ENCODE measurements at places on chromosomes 4 and X.

- DNase-seq, result no peak
Observed at GRCh38 chrX:79138658-79139241, 5.7 kb upstream of the GPR174 start.

GRCh38 chrX:45351478-45351877, 150.8 kb upstream of the DIPK2B start:
- DNase-seq, result no peak

GRCh38 chr4:54525602-54526001, 132.2 kb upstream of the KIT start:
- DNase-seq, result no peak

DNA sequence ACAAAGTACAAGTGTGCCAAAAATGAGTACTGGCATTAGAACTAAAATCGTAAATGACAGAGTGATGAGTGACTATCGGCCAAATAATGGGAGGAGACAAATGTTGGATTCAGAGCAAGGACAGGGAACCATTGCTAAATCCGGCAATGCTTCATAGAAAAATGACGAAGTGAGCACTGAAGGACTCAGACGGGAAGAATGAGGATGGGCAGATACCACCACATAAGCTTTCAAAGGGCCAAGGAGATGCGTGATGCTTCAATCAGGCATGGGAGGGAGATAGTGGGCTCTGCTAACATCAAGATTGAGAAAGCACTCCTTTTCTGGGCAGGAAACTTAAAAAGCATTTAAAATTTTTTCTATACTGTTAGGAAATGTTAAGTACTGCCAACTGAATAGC, 21.6 kb downstream of the RBBP7 start:
- DNase-seq, result no peak

- no peak for DNase-seq
Observed at GRCh38 chr4:135485371-135485770, 1283.8 kb upstream of the PABPC4L start.

DNA sequence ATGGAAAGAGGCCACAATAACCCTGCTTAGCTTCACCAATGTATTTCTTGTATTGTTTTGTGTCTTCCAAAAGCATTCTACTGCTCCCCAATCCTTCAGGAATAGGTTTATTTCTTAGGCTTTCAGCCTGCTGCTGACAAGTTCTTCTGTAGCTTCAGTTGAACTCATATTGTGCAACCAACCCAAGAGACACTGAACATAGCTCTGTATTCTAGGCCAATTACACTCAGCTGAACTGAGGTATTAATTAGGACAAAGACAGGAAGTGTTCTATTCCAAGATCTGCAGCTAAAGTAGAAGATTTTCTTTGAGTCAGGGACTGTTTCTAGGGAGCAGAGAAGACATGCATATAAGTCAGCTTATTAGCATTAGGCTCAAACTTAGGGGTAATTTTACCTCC, 151.8 kb downstream of the LHFPL1 start:
- no peak for DNase-seq

DNA sequence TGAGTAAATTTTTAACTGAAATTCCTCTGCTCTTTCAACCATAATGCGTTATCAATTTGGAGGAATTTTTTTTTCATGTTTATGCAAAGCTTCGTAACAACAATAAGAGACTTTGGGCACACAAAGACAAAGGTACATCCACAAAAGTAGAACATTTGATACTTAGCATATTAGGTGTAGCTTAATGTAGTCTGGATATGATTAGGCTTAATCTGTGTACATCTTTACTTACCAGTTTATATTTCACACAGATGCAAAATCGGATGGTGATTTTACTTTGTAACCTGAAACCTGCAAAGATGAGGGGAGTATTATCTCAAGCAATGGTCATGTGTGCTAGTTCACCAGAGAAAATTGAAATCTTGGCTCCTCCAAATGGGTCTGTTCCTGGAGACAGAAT, 20.3 kb downstream of the AIMP1 start:
- no peak for DNase-seq

DNA sequence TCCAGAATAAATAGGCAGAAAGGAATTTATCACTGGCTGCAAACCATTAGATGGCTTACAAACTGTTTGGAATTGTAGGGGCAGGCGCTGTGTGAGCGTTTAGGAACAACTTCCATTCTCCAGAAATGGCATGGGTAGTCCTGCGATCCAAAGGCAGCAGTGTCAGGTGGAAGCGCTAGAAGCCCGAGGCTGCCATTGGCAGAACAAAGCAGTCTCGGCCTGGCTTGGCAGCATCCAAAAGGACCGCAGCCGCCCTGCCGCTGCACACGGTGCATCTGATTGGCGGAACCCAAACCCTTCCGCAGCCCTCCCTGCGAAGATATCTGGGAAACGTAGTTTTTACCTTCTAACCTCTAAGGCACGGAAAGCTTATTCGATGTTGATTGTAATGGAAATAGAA, 23.6 kb upstream of the YTHDC1 start:
- DNase-seq, result no peak

DNA sequence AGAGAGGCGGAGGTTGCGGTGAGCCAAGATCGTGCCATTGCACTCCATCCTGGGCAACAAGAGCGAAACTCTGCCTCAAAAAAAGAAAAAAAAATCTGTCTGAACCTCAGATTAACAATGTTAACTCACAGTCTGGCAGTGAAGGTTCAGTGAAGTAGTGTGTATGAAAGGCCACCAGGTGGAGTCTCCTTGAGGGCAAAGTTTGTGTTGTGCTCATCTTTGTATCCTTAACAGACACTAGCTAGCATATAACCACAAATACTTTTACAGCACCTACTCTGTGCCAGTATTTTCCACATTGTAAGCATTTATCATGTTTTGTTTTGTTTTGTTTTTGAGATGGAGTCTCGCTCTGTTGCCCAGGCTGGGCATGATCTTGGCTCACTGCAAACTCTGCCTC, 46.0 kb upstream of the MGST2 start:
- DNase-seq, result no peak

- DNase-seq, result no peak
Observed at GRCh38 chr4:53476232-53477037, 99.0 kb downstream of the FIP1L1 start.

GRCh38 chrX:152202886-152203285, 64.5 kb upstream of the MAGEA10 start:
- DNase-seq, result no peak

DNA sequence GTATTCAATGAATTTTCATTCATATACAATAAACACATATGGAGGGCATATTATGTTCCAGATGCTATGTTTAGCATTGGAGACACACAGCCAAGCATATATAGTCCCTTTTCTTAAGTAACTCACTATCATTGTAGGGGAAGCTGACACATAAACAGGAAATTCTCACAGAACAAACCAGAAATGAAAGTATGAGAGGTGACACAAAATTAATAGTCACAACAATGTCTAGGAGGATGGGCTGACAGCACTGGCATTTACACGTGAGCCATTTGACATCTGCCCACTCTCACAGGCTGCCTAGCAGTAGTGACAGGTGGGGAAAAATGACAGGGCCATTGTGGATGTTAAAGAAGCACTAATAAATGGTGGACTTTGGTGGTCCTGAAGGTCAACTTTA, 2.6 kb upstream of the CNOT6L start:
- no peak for DNase-seq

GRCh38 chr4:189765736-189766135, 174.9 kb upstream of the FRG1 start:
- DNase-seq, result no peak

- DNase-seq, result no peak
Observed at GRCh38 chrX:78800694-78801093, 53.2 kb downstream of the LPAR4 start.

DNA sequence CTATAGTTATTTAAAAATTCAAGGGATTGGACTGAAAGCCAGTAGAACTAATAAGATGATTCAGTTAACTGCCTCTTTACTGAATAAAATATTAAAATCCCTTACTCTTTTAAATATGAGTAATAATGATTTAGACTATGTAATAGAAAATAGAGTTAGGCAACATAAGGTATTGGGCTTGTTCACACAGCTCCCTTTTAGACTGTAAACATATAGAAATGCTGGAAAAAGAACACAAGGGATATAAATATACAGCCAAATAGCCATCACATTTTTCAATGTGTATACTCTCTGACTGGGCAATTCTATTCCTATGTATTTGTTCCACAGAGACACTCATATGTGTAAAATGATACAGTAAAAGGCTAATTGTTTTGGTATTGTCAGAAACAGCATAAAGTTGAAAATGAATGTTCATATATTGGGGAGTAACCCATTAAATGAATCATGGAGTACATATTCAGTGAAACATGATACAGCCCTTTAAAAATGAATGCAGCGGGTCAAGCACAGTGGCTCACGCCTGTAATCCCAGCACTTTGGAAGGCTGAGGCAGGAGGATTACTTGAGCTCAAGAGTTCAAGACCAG, 129.8 kb downstream of the TBC1D19 start:
- DNase-seq, result no peak

DNA sequence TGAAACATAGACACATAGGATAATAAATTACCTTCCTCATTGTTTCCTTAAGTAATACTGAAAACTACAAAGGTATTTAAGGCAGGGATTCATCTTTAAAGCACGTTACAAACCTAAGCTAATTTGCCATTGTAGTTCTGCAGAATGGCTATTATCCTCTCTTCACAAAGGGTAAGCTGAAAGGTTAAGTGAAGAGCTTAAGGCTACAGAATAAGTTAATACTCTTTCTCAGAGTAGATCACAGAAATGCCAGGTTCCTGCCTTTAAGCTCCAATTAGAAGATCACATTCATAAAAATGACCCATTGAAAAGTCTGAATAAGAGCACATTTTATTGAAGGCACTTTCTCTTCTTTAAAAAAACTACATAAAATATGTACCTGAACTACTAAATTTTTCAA, 42.1 kb upstream of the PRDM5 start:
- no peak for DNase-seq

GRCh38 chr4:125519371-125520146, 204.8 kb downstream of the FAT4 start:
- DNase-seq, result no peak

- DNase-seq, result no peak
Observed at GRCh38 chr4:48012824-48013223, 3.7 kb downstream of the CNGA1 start.

DNA sequence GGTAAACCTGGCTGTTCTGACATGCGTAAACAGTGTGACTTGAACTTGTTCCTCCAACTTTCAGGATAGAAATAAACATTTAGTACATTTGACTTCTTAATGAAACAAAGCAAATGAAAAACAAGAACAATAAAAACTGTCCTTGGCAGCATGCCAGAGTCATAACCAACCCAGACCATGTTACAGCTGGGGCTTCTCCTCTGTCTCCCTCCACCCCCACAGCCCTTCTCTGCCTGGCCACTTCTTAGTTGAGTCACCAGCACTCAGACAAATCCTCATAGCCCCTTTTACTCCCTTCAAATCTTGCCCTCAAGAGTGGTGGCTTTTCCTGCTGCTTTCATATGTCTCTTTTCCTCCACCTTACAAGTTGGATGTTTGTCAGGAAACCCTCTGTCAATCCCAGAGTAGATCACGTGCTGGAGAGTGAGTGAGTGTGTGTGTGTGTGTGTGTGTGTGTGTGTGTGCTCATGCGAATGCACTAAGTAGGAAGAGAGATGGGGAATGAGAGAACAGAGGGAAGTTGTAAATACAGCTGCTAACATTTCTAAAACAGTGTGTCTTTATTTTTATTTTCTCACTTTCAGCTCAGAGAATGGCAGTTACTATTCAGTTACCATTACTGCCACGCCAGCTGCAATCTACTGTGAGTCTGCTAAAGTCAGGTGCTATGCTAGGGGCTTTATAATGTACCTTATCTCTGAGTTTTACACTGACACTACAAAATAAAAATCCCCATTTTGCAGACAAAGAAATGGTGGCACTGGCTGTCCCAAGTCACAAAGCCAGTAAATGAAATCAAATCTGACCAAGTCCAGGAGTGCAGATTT, 15.0 kb downstream of the SCARB2 start:
- DNase-seq, result peak; percentile 74

GRCh38 chrX:39915596-39915995, 182.2 kb downstream of the BCOR start:
- DNase-seq, result no peak

- DNase-seq, result no peak
Observed at GRCh38 chr4:154946113-154946512, 165.0 kb downstream of the RBM46 start.

GRCh38 chr4:75429208-75429607, 85.0 kb downstream of the RCHY1 start:
- no peak for DNase-seq

- no peak for DNase-seq
Observed at GRCh38 chr4:7845493-7846128, 94.0 kb downstream of the AFAP1 start.

DNA sequence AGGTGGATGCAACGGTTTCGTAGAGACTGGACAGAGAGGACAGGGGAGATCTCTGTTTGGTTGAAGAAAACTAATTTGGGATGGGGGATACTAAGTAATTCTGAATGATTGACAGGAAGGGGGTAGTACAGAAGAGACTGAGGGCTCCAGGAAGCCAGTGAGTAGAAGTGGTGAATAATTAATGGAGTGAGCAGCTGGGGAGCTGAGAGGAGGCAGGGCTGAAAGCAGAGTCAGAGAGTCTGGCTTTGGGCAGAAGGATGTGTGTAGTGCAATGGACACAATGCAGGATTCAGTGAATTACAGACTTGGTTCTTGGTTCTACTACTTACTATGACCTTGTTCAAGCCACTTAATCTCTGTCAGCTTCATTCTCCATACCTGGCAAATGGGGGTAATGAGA, 161.7 kb downstream of the RBMX2 start:
- no peak for DNase-seq

DNA sequence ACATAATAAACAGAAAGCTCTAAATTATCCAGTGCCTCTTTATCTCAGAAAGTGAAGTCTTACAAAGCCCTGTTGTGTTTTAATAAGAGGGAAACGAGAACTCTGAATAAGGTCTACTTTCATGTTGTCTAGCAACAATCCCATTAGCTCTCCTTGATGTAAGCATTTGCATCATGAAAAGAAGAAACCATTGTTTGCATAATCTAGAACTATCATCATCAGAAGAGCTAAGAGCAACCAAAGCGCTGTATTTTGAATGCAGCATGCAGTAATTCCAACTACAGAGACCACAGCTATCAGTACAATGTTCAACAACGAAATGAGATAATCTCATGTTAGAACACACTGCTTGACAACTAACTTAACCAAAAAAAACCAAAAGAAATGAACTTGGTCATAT, 257.1 kb downstream of the CAMK2D start:
- DNase-seq, result no peak

- DNase-seq, result no peak
Observed at GRCh38 chr4:138907174-138907573, 108.4 kb upstream of the NOCT start.

DNA sequence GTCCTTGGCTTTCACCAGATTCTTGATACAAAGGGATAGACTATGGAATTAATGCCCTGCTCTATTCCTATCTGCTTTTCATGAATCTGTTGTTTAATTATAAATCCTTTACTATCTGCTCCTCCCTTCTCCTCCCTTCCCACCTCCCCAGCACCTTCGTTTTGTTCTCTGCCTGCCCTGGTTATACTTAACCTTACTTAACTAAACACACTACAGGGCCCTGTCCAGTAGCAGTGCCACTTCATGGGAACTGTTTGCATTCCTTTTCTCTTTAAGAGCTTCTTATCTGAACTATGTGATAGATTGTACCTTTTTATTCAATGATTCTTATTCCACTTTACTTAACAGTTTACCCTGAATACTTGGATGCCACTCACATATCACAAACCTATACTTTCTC, 830 bp downstream of the HOPX start:
- DNase-seq, result no peak
